ENCODE measurements at places on chromosomes 3 and 15.

DNA sequence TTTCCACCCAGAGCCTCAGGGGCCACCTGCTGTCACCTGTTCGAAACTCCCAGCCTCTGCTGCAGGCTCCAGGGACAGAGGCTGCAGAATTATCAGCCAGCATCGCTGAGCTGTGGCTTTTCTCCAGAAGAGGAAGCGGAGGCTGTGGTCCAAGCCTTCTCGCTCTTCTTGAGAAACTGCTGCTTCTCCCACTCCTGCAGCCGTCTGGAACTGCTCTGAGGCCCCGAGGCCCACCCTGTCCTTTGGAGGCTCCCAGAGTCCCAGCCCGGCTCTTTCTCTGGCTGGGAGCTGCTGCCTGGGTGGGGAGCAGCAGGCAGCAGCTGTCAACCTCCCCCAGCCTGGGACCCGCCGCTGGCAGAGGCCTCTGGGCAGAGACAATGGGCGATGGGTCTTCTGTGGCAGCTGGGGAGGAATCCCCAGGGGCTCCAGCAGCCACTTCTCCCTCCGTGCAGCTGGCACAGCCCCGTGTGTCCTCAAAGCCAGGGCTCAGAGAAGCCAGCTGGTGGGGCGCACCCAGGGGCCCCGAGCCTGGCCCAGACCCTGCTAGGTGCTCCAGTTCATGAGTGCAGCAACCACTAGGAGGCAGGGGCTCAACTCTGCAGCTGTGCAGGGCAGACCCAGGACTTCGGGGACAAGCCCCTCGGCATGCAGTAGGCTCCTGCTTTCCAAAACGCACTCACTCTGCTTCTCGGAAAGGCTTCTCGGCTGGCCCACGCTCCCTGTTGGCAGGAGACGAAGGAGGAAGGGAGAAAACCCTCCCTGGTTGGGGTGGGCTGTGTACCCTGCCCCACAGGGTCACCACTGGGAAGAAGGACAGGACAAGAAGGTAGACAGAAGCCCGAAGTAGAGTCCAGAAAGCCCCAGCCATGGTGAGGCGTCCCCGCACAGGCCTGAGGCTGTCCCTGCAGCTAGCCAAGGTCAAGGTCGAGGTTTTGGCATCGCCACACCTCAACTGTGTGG, 49.9 kb upstream of the FURIN start:
- DNase-seq, result peak; percentile 76

GRCh38 chr15:83970295-83970890, 265.2 kb upstream of the GOLGA6L4 start:
- DNase-seq, result no peak

DNA sequence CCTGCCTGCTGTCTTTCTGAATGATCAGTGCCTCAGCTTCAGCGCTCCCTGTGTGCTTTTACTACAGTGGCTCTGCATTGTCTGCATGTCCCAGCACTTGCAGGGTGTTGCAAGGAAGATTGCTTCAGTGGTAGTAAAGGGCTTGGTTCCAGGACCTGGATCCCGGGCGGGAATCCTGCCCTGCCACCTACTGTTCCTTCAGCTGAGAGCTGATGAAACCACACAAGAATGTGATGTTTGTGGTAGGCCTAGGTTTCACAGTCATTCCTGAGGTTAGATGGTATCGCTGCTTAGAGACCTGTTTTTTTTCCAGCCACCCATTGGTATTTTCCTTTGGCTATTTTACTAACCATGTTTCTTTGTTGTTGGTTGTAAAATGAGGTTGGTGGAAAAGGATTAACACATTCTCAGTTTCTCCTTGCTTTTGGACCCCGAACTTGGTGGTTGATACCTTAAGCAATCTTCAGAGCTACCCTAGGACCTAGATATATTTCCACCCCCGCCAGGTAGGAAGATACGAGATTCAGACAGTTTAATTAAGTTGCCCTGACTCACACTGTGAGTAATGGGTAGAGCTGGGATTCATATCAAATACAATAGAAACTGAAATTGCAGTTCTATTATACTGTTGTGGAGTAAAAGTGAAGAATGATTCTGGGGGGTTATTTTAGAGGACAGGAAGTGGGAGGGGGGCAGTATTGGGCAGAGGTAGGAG, 11.4 kb downstream of the GPR87 start:
- no peak for DNase-seq

- DNase-seq, result no peak
Observed at GRCh38 chr3:115292131-115292530, 145.0 kb upstream of the ZBTB20 start.

GRCh38 chr3:63762934-63763550, 56.1 kb upstream of the C3orf49 start:
- DNase-seq, result no peak

DNA sequence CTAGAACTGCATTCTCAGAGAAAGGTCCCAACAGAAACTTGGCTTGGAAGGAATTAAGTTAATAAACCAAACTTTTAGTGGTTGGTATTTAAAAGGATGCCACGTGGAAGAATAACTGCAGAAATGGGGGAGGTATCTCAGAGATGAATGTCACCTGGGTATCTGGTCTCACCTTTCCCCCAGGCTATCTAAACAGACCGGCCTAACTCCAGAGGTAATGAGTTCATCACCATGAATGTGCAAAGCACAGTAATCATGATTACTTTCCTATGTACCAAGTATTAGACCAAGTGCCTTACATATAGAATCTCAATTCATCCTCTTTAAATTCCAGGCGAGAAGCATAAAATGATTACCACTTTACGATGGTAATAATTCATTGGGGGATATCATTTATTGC, 80.8 kb downstream of the FBN1 start:
- no peak for DNase-seq

DNA sequence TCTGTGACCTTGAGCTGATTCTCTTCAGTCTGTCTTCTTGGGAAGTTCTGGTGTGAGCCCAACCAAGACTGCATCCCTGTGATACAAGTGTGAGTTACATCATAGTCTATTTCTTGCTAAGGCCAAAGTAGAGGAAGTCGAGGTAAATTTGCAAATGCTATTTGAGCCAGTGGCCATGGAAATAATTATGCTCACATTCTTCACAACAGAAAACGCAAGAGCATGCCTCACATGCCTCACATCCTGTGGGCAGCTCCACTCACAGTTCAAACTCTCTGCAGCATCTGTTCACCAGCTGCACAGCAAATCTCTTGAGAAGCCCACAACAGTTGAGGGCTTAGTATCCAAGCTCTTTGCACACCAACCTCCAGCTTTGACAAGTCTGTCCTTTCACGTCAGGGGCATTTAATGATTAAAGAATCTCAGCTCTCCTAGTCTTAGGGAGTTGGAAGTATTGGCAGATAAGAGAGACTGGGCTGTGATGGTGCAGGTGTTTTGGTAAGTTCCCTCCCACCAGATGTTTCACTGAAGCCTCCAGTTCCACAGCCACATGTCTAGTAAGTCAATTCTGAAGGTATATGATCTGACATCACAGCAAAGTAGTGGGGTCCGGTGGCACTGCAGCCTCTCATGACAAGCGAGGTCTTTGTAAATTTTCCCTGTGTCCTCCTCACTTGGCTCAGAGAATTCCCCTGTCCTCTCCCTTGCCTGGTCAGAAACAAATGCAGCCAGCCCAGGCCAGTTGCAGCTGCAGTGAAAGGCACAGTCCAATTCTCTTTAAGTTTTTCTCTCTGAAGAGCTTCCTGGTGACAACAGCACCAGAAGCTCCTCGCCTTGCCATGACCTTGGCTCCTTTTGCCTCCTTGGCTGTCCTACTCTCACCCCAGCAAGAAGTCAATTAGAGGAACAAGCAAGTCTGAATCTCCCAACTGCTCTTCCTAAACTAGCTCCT, 166.1 kb downstream of the SSR3 start:
- no peak for DNase-seq

DNA sequence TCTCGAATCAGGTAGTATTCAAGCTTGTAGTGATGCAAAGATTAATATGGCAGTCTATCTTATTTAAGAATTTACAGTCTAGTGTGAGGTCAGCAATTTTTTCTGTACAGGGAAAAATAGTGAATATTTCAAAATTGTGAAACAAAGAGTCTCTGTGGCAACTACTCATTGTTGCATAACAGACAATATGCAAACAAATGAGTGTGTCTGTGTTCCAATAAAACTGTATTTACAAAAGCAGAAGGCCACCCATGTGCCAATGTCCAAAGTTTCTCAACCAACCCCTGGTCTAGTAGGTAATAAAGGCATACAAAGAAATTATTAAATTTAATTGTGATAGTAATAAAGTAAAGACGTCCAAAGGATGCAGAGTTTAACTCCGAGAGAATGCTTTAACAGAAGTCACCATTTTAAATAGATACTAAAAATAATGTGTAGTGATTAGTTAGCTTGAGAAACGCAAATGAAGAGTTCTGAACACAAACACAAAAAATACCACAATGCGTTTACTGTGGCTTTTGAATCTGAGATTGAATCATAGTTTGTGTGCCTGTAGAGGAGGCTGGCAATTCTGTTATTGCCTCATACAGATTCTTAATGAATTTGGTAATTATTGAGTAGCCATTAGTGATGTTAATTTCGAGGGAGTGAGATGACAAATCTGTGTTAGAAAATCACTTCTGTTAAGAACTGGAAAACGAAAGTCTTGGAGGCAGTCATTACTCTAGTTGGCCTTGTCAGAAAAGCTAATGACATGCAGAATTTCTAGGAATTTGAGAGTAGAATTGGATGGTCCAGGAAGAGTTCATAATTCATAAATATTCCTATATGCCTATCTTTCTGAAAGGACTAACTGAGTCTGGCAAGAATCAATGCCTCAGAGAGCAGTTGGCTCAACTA, 48.7 kb downstream of the CADM2 start:
- DNase-seq, result no peak

- DNase-seq, result no peak
Observed at GRCh38 chr3:14254812-14255702, 76.4 kb downstream of the LSM3 start.

GRCh38 chr15:50463423-50464358, 39.5 kb downstream of the USP8 start:
- no peak for DNase-seq

- no peak for DNase-seq
Observed at GRCh38 chr3:74301056-74301455, 313.4 kb downstream of the CNTN3 start.

DNA sequence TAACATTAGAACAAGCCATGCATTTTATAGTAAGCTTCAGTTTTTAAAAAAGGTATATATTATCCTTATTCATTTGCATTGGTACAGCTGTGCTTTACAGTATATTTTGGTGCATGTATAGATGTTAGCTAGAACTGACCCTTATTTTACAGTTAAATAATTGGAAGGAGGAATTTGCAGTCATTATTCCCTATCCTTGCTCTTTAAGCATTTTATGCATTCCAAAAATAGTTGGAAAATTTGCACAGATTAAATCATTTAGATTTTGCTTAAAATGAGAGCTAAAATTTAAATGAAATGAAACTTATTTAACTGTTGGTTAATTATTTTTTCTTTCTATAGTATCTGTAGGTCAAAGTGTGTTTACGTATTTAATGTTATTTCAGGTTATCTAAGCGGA, 667.1 kb downstream of the NAALADL2 start:
- DNase-seq, result no peak

- DNase-seq, result no peak
Observed at GRCh38 chr15:65384505-65384894, 6.7 kb upstream of the IGDCC3 start.

DNA sequence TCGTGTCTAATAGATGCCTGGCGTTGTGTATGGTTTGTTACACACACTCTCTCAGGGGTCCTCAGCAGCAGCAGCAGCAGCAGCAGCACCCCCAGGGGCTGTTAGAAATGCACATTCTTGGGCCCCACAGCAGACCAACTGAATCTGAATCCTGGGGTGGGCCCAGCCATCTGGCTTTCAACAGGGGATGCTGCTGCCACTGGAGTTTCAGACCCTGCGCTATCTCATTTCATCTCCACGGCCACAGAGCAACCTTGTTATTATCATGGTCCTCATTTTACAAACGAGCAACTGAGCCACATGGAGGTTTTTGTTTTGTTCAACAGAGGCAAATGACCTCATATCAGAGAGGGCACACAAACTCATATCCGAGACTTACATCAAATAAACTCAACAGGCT, 47.7 kb downstream of the MGLL start:
- DNase-seq, result no peak

DNA sequence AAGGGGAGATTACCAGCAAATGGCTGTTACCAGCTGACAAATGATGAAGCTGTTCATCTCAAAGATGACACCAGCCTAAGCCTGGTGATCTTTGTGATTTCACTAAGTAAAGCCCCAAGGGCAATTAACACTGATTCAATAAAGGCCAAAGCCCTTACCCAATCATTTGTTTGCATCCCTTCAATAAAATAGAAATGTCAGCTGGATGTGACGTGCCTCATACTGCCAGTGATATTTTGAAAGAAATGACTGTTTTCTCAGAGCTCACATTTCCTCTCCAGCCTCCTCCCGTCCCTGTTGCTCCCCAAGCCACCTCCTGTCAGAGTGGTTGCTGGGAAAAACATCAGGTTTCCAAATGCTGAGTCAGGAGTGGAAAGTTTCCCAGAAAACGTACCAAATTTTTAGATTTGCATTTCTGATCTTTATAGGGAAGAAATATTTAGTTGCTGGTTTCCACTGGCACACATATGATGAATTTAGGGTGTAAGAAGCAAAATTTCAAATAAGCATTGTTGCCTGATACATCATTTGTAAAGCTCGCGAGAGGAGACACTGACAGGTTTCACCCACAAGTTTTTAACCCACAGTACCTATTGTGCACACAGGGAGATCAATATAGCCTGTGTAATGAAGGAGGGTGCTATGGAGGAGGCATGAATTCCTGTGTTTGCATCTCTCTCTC, 21.0 kb downstream of the C2CD4A start:
- DNase-seq, result no peak

GRCh38 chr3:87298111-87298718, 21.8 kb upstream of the POU1F1 start:
- DNase-seq, result no peak

DNA sequence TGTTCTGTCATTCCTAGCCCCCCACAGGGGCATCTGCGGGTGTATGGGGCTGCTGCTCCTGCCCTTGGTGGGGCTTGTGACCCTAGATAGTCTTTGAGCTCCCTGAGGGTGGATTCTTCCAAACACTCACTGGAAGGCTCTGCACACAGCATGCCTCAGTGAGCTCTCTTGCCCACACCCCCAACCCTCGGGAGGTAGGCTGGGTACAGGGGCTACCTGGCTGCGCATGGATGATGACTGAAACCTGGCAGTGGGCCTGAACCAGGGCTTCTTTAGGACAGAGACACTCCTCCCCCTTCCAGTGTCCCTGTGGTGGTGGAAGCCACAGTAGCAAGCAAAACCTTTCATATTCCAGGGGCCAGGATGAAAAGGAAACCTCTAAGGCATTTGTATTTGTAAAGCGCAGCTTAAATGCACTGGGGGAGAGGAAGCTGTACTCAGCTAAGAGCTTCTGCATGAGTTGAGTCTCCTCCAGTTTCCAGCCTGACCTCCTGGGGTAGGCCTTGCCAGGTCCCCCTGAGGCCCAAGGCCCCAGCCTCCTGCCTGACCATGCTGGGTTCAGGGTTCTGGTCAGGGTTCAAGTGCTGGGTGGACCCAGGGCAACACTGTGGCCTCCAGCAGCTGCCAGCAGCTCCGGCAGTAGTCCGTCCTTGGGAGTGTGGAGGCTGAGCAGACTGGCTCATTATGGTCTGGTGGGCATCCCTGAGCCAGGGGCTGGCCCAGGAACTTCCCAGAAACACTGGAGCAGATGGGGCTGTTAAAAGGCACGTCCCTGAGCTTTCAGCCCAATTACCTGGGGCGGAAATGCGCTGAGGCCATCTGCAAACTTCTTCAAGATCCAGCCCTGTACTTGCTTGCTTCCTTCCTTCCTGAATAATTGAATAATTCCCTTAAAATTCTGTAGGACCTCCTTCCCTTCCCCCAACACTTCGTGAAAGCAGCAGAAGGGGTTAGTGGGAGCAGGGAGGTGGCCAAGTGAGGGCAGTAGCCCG, 89.7 kb downstream of the HMG20A start:
- DNase-seq, result no peak
